NCI-H524 (cell line): ENCODE measurements at places on chromosomes 4 and X.
A peak's percentile ranks its signal among the peaks of the same experiment; 100 is the strongest.

- DNase-seq, result no peak
Observed at GRCh38 chr4:108148316-108148715, 20.4 kb downstream of the LEF1 start.

- DNase-seq, result no peak
Observed at GRCh38 chr4:84565951-84566350, 17.0 kb upstream of the CDS1 start.

- DNase-seq, result no peak
Observed at GRCh38 chrX:15142084-15142715, 127.7 kb downstream of the ASB9 start.

- DNase-seq, result no peak
Observed at GRCh38 chr4:8409264-8410065, 31.1 kb downstream of the ACOX3 start.

DNA sequence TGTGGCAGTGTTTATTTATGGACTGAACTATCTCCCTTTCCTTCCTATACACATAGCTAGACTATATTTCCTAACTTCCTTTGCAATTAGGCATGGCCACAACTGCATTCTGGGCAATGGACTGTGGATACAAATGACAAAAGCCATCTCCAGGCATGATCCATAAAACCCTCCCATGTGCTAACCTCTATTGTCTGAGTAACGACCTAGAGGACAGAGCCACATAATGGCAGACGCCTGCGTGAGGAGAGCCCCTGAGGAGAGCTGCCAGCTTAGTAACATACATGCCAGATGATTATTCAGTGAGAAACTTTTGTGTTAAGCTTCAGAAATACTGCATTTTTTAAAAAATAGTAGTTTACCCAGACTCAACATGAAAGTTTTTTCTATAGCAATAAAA, 142.9 kb downstream of the ADGRA3 start:
- DNase-seq, result no peak

DNA sequence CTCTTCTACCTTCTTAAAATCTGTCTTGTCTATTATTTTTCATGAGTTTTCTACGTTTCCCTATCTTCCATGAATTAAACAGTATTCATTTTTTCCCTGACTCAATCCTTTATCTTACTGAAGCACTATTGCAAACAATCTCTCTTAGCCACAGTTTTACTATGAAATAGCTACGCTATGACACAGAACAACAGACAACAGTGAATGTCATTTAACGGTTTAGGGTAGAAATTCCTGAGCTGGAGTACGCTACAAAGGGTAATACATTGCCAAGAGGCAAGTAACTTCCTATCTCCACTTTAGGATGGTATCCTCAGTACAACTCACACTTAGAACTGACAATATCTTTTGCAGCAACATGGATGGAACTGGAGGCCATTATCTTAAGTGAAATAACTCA, 552.6 kb downstream of the INPP4B start:
- DNase-seq, result no peak

GRCh38 chr4:183164963-183165362, 65.9 kb downstream of the WWC2 start:
- no peak for DNase-seq

- DNase-seq, result no peak
Observed at GRCh38 chrX:28847423-28847822, 260.2 kb downstream of the IL1RAPL1 start.

- no peak for DNase-seq
Observed at GRCh38 chr4:110797486-110797885, 174.6 kb upstream of the PITX2 start.

GRCh38 chr4:8350352-8350751, 80.8 kb downstream of the HTRA3 start:
- DNase-seq, result no peak

DNA sequence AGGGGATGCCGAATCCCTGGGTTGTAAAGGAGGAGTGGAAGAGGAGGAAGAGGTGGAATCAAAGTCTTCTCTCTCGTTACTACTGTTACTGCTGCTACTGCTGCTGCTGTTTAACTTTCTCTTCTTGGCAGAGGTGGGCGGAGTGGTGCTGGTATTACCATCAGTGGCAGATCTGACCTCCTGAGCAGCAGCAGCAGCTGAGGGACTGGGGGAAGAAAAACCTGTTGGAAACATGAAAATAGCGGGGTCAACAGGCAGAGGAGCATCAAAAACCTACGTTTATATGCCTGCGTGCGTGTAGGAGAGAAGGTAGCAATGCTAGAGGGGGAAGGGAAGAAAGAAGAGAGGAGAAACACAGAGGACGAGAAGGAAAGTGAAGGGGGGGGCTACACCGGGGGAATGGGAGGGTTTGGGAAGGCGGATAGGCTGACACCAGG, 339 bp downstream of the CUL4B start:
- DNase-seq, result peak; percentile 71

DNA sequence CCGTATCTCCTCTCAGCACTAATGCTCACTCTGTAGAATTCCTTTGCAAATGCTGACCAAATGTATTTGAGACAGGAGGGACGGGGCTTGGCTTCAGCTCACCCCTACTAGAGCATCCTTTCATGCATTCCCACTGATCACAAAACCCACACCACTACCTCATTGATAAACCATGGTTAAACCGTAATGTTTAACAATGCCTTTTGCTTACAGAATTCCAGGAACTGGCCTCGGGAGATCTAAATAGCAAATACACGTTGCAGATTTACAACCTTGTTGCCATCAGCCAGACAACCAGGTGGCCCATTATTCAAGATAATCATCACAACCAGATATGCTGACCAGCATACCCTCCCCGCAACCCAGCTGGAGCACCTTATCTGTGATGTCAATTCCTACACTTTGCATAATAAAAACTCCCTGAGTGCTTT, 391.9 kb downstream of the KCTD8 start:
- no peak for DNase-seq

DNA sequence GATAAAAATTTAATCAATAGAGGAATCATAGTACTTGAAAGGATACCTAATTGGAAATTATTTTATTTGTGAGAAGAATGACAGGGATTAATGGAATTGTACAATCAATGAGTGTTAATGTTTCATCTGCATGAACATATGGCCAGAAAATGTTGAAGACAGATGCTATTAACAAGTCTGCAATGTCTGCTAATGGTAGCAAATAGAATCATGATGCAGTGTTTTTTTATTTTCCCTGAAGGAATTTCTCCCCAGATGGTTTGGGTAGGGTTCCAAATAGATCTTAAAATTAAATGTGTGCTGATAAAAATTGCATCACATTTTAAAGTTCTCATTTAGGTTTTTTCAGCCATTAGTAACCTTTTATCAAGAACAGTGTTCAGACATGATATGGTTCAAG, 291.3 kb upstream of the TRAM1L1 start:
- peak; percentile 67 for DNase-seq

DNA sequence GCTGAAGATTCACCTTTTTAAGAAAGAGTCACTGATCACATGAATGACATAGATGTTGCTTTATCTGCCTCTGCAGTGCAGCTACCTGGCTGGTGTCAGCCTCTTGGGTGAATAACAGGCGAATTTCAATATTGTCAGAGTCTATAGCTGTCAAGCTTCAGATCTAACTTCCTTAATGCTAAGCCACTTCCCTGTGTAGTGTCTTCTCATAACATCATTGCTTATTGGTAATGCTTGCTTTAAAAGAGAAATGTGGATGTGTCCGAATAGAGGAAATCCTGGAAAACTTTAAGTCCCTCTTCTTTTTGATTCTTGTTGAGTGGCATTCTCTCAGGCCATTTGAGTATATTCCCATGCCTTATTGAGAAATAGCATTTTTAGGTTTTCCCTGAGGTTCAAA, 7.3 kb upstream of the IGFBP7 start:
- no peak for DNase-seq

DNA sequence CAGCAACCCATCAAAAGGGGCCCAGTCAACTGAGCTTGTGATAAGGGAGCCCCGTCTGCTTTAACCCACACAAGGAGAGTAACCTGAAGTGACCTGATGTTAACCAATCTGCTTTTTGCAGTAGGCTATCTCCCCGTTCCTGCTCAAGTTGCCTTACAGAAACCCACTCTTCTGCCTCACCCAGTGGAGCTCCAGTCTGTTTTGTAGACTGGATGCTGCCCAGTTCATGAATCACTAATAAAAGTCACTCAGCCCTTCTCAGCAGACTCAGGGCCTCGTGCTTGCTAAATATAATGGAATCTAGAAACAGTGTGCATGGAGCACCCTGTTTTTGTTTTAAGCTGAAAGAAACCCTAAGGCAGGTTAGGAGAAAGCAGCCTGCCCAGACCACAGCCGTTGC, 312.3 kb downstream of the FBXW7 start:
- DNase-seq, result no peak

DNA sequence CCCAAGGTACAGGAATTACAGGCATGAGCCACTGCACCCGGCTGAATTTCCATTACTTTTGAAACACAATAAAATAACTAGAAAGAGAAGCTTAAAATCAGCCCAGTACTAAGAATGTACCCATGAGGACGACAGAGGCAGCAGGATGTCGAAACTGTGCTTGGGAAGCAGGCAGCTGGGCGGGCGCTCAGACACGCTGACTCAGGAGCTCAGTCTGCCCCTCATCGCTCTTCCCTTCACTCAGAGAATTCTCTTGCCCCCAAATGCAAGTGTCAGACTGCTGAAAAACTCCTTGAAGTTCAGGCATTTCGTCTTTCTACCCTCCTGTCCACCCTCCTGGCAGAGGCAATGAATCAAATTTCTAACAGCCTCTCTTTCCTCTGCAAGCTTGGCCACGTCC, 41.0 kb upstream of the CDKN2AIP start:
- DNase-seq, result no peak

- no peak for DNase-seq
Observed at GRCh38 chr4:59728496-59728895, 1471.6 kb upstream of the ADGRL3 start.

GRCh38 chr4:27791640-27792039, 931.0 kb downstream of the STIM2 start:
- DNase-seq, result no peak

GRCh38 chrX:52265713-52266112, 81.0 kb downstream of the MAGED4 start:
- no peak for DNase-seq

GRCh38 chr4:3311489-3312171, 18.8 kb downstream of the RGS12 start:
- no peak for DNase-seq

DNA sequence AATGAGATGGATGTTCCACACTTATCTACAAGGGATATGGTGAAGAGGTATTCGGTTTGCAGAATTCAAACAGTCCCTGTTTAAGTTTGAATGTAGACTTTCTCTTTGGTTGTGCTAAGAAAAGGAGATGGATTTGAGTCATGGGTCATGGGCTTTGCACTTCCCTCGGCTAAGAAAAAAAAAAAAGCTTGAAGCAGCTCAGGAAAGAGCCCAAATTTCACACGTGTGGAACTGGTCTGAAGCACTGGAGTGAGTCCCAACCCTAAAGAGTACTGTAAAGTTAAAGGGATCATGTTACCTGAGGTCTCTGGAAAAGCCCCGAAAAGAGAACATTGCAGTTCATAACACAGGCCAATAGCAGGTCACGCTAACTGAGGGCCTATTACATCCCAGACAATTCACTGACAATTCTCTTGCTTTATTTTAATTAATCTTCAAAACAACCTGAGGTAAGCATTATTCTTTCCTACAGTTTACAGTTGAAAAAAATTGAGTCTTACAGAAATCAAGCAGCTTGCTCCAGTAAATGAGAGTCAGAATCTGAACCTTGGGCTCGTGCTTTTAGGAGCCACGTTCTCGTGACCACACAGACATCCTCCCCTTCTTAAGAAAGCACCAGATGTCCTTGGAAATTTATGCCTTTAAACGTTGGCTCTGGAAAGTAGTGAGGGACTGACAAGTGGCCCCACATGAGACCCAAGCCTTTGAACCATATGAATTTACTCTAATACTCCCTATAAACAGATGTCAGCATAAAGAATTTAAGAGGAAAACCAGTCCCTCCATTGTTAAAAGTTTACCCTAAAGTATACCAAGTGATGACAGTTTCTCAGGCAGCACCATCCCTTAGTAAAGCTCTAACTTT, 89.3 kb downstream of the MAD2L1 start:
- peak; percentile 78 for DNase-seq

GRCh38 chr4:40205259-40206198, 8.7 kb downstream of the RHOH start:
- DNase-seq, result no peak
